ENCODE measurements at places on chromosomes 11 and 22. TPM values are rescaled to one million over a fixed set of nuclear protein-coding genes. Genes with fewer than 3 reads are reported as not detected.

Gene SLN
- total RNA-seq, result not detected

Gene BRSK2
- 1.5 TPM for total RNA-seq

Gene FXYD6
- total RNA-seq, result 0.11 TPM

Gene ZW10
- total RNA-seq, result 24.4 TPM

- DNase-seq, result no peak
Measured at GRCh38 chr22:49087198-49087597, 740.5 kb downstream of the BRD1 start.

DNA sequence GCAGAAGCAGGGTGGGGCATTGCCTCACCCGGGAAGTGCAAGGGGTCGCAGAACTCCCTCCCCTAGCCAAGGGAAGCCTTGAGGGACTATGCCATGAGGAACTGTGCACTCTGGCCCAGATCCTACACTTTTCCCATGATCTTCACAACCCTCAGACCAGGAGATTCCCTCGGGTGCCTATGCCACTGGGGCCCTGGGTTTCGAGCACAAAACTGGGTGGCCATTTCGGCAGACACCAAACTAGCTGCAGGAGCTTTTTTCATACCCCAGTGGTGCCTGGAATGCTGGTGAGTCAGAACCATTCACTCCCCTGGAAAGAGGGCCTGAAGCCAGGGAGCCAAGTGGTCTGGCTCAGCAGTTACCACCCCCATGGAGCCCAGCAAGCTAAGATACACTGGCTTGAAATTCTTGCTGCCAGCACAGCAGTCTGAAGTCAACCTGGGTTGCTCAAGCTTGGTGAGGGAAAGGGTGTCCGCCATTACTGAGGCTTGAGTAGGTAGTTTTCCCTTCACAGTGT lies 573.7 kb upstream of the ANO3 start:
- DNase-seq, result no peak

- DNase-seq, result no peak
Measured at GRCh38 chr22:19223110-19223509, 44.6 kb upstream of the SLC25A1 start.

GRCh38 chr11:64229090-64229743 lies 1.1 kb upstream of the DNAJC4 start:
- no peak for DNase-seq

DNA sequence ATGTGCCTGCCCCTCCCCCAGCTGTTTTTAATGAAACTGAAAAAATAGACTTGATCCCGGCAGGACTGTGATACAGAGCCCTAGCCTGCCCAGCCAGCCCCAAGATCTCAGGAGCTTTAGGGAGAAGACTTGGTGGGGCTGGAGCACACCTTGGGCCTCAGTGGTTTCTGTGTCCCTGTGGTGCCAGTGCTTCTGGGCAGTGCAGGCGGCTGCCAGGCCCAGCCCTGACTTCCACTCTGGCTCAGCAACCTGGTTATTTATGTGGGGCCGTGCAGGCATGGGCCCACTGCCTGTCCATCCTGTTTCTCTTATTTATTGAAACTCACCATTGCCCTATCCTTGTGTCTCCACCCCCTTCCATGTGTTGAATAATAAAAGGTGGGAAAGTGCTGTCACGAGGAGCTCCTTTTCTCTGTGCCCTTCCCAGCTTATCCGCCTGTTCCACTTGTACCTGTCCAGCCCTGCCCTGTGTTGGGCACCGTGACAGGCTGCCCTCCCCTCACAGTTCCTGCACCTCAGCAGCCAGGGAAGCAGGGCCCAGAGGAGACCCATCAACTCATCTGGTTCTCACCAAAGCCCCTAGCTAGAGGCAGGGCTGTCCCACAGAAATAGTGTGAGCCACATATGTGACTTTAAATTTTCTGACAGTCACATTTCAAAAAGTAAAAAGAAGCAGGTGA lies 20.2 kb downstream of the RELT start:
- no peak for DNase-seq

DNA sequence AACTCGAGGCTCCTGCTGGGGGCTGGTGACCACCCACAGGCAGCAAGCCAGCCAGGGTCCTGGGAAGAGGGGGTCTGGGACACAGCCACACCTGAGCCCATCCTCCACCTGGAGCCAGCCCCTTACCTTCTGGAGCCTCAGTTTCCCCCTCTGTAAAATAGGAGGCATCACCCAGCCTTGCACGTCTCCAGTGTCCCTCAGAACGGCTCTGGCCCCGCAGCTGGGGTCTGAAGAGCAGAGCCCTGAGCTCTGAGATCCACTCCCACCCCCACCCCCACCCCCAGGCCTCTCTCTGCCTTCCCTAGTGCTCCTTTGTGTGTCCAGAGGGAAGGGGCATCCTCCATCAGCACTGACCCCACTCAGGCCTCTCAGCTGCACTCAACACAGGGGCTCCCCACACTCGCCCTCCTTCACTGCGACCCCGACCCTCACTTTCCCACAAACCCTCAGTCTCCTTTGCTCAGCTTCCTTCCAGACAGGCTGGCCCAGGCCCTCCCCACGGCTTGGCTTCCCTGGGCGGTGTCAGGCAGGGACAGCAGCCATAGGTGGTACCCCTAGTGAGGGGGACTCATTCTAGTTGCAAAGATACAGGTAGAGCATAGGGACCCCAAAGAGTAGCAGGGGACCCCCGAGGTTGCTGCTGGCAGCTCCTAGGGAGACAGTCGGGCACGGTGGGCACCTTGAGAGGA lies 33.3 kb upstream of the KCNQ1OT1 start:
- DNase-seq, result no peak

- DNase-seq, result no peak
Measured at GRCh38 chr11:44943696-44944095, 7.0 kb downstream of the TP53I11 start.

GRCh38 chr11:27216270-27217149 lies 146.5 kb downstream of the CCDC34 start:
- no peak for DNase-seq

GRCh38 chr22:43541022-43541421 lies 129.2 kb downstream of the MPPED1 start:
- no peak for DNase-seq
